ENCODE measurements at places on chromosomes 12 and 14.

DNA sequence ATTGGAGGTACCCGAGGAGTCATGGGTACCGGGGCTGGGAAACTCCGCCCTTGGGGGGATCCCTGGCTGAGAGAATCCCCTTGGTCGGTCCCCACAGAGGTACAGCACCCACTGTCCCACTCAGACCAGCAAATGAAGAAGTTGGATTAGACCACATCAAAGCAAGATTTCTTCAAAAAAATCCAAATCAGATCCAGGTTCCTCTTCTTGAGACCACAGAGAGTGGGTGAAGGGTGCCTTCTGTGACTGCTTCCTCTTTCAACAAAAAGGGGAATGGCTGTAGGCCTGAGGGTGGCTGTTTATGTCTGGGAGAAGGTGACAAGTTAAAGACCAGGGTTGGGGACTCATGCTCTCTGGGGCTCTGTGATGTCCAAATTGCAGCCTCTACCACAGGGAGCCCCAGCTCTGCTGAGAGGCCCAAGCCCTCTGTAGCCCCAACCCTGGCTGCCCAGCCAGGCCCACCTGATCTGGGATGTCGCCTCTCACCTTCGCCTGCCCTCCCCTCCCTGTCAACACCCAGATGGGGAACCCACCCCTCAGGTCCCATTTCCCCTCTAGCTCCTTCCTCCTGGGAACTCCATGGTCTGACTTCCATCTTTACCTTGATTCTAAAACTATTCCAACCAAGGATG is 50.9 kb downstream of the ZFP36L1 start:
- no peak for DNase-seq

DNA sequence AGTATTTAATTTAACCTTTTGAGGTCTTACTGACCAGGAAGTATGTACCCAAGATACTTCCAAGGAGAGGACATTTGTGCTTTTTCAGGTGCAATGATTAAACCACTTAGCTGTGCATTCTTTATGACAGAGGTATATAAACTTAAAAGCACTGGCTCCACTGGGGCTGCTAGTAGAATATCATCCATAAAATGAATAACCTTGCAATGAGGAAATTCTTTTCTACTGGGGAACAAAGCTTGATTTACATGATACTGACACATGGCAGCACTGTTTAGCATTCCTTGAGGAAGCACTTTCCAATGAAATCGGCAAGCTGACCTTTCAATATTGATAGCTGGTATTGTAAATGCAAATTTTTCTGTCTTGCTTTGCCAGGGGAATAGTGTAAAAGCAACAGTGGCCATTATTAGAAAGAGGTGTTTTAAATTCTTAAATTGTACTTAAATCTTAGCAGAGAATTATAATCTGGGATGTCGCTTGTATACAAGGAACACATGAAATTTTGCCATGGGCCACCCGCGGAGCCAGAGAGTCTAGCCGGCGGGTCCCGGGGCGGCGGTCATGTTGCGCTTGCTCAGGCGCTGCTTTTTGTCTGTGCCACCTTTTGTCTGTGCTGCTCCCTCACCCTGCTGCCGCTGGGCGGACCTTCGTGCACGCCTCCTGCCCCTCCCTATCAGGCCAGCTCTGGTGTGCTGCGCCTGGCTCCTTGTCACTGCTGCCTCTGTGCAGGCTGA is 20.9 kb upstream of the BLTP3B start:
- peak; percentile 87 for DNase-seq

GRCh38 chr12:124776125-124776513 is 87.5 kb downstream of the SCARB1 start:
- DNase-seq: no peak

DNA sequence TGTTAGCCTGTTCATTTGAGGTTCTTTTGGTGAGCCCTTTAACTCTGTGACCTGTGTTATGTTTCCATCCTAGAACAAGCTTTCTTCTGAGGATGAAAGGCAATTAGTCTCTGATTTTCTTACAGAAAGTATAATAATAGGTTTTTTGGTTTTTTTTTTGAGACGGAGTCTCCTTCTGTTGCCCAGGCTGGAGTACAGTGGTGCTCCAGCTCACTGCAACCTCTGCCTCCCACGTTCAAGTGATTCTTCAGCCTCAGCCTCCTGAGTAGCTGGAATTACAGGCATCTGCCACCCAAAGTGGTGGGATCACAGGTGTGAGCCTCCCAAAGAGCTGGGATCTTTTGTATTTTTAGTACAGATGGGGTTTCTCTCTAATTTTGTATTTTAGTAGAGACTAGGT is 52.7 kb upstream of the SYNE2 start:
- no peak for DNase-seq

GRCh38 chr12:27824126-27824842 is 44.2 kb upstream of the MANSC4 start:
- DNase-seq: no peak

DNA sequence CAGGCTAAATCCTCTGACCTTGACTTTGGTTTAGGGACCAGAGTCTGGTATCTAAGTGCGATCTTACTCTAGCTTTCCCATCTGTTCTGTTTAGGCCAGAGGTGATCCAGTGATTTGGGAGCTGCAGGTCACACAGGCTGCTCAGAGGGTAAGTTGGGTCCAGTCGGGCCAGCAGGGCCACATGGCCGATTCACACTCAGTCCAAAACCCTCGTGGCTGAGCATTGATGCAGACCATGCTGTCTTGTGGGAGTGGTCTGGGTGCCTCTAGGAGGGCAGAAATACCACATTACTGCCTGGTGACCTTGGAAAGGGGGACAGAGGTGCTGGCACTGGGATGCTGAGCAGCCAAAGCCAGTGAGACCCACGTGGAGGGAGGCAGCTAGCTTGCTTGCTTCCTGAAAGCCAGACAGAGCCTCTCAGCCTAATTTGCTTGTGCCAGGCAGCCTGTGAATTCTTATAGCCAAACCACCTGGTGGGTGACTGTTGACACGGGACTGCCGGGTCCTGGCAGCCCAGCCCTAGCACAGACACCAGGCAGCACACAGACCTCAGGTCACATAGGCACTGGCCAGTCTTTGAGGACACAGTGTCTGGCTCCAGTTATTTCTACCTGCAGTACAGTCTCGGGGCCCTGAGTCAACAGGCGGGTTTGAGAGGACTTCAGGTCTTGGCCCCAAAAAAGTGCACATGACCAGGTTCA is 31.7 kb downstream of the ESRRB start:
- DNase-seq: no peak

- DNase-seq: peak; percentile 76
Measured at GRCh38 chr12:102484428-102484958, 4.1 kb upstream of the IGF1 start.

GRCh38 chr12:4477129-4477528 is 31.5 kb upstream of the FGF6 start:
- no peak for DNase-seq

GRCh38 chr12:113744802-113745395 is 221.2 kb downstream of the RBM19 start:
- no peak for DNase-seq

DNA sequence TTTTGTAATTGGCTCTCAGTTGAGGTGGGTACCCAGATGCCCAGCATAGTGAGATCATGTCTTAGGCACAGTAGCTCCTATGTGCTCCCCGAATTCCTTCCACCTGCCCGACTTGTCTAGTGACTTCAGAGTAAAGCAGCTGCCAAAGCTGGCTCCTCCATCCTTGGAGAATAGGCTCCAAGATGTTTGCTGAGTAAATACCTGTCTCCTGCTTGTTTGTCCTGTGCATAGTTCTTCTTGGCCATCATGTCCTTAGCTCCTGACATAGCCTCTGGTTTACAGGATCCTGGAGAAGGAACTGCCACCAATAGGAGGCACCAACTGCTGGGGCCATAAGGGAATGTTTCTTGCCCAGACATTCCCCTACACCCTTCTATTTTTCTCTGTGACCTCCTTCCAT is 52.6 kb upstream of the CISTR start:
- no peak for DNase-seq

DNA sequence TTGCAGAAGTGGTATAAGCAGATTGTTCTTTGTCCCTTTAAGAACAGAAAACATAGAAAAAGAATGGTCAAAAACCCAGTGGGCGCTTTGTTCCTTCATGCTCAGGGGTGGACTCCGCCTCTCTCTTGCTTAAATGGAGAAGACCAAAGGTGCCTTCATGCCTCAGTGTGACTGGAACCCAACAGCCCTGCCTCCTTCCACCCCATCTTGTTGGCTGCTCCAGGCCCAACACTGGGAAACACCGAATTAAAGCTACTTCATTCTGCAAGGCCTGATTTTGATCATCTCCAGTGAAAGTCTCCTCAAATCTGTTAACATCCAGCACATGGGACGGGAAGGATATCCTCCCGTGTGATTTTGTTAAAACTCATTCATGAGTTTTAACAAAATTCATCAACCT is 103.7 kb downstream of the BCL11B start:
- no peak for DNase-seq

DNA sequence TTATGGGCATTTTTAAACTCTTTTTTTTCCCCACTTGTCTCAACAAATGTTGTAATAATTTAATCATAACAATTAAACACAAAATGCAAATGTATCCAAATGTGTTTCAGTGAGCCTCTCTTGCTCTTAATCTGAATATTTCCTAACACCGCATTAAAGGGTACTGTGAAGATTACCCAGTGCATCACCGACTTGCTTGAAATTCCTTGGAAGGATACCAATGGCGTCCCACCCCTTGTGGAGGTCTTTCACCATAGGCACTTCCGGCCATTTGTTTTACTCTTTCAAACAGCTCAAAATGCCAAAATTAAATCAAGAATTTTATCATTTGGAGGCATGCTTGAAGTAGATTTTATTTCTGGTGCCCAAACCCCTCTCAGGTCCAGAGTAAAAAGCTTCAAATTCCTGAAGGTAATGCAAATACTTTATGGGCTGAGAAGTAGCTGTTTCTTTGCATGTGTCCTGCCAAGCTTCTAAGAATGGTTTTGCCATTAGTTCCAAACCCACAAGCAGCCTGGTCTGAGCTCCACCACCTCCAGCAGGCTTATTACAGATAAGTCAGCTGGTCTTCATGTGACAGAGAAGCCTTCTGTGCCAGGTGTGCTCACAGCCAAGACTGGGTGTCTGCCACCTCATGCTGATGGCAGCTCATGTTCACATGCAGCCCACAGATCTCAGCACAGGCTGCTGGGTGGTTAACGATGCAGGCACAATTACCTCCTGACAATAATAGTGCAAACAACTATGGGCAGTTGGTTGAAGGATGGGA is 16.4 kb upstream of the NUDT4 start:
- DNase-seq: no peak

GRCh38 chr12:51760231-51760630 is 88.3 kb downstream of the FIGNL2 start:
- DNase-seq: no peak

GRCh38 chr14:63438065-63438757 is 105.0 kb downstream of the PPP2R5E start:
- peak; percentile 85 for DNase-seq

DNA sequence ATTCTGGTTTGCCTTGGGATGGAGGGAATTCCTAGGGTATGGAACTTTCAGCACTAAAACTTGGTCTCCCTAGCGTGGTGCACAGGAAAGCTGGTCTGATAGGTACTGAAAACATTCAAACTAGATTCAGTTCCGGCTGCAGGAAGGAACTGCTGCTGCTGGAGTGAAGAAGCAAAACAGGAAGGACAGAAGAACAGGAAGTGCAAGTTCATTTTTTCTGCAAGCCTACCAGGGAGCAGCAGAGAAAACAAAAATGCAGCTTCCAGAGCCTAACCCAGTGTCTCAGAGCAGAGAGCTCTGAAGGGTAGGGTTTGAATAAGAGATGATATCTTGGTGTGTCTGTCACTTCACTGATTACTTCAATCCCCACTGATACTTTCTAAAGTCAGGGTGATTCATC is 165.2 kb downstream of the VRK1 start:
- DNase-seq: no peak

- DNase-seq: no peak
Measured at GRCh38 chr14:54579621-54580020, 12.7 kb downstream of the SAMD4A start.

GRCh38 chr12:97899529-97899928 is 436.9 kb downstream of the RMST start:
- no peak for DNase-seq

DNA sequence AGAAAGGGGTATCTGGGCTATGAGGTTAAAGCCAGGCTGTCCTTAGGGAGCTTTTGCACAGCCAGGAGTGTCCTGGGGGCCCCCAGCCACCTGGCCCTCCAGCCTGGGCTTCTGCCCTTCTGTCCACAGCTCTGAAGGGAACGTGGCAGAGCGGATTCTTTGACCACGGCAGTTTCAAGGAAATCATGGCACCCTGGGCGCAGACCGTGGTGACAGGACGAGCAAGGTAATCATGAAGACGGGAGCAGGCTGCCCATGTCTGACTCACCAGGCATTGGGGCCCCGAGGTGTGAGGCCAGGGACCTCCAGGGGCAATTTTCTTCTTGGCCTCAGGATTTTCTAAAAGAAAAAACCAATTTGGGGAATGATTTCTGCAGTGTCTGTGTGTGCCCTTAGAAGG is 53.1 kb downstream of the FOXN4 start:
- DNase-seq: peak; percentile 33

- DNase-seq: no peak
Measured at GRCh38 chr12:12676605-12677004, 19.4 kb downstream of the GPR19 start.

DNA sequence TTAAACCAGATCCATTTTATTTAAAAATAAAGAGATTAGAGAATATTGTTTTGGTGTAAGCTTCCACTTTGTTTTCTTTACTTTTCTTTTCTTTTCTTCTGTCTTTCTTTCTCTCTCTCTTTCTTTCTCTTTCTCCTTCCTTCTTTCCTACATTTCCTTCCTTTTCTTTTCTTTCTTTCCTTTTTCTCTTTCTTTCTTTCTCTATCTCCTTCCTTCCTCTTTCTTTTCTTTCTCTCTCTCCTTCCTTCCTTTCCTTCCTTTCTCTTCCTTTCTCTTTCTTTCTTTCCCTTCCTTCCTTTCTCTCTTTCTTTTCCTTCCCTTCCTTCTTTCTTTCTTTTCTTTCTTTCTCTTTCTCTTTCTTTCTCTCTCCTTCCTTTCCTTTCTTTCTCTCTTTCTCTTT is 100.8 kb downstream of the TMTC3 start:
- DNase-seq: no peak

DNA sequence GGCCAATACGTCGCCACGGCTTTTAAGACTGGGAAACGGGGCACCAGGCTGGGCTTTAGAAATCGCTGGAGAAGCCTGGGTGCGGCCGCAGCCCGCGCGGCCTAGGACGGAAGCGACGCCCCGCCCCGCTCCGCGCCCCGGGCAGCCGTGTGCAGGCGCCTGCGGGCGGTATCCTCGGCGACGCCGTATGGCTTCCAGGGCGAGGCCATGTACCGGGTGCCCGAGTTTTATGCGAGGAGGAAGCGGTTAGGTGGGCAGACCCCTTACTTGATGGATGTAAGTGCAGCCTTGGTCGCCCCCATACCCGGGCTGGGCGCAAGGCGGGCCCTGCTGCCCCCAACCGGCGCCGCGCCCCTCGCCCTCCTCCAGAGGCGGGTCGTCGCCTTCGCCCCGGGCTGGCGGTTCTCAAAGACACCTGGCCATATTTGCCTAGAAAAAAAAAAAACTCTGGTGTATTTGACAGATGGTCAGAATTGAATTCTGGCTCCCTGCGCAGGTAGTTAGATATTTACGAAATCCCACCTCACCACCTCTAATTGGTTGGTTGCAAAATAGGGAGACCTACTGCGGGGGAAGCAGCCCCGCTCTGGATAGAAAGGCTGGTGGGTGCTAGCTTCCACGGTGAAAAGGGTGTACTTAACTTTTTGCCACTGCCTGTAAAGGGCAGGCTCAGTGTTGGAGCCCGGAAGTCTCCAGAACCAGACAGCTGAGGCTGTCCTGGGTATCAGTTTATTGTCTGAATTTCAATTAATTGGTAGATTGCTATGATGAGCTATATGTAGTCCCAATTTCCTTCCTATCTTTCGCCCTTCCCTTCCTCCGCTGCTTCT is at the start of gene PPP1R36:
Gene PPP1R36 (plus strand): TSS at position 171 of the 830 bp plus-strand sequence. CDS start 37 bp downstream, at position 208.
- DNase-seq: peak; percentile 70

GRCh38 chr14:79992407-79993198 is 218.7 kb downstream of the DIO2 start:
- DNase-seq: no peak

GRCh38 chr14:71130491-71131179 is 223.4 kb downstream of the PCNX1 start:
- DNase-seq: no peak

All from sigmoid colon (tissue), 7 donors.